ENCODE measurements at places on chromosomes 3 and 15.

DNA sequence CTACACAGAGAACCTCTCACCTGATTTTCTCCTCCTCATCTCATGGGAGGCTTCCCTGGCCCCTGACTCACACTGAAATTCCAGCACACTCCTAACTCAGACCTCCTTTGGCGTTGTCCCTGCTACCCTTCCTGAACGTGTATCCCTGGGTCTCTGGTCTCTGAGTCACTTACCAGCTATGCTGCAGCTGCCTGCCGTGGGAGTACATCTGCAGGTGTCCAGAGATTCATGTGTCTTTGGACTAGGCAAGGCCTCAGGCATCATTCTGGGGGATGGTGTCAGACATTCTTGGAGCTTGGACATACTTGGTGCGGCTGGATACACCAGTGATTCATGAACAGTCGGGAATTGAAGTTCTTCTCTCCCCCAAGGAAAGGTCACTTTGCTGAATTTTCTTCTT, 148.8 kb upstream of the TRIM42 start:
- peak; percentile 77 for DNase-seq

DNA sequence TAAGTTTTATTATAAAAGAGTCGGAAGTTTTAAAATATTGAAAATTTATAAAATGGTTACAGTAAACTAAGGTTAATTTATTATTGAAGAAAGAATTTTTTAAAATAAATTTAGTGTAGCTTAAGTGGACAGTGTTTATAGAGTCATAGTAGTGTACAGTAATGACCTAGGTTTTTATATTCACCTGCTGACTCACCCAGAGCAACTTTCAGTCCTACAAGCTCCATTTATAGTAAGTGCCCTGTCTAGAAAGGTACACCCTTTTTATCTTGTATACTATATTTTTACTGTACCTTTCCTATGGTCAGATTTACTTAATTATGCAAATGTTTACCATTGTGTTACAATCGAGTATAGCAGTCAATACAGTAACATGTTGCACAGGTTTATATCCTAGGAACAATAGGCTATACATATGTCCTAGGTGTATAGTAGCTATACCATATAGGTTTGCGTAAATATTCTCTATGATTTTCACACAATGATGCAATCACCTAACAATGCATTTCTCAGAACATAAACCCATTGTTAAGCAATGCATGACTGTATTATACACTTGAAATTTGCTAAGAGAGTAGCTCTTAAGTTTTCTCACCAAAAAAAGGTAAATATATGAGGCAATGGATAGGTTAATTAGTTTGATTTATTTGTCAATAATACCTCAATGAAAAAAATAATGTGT, 106.9 kb upstream of the CD96 start:
- no peak for DNase-seq

- no peak for DNase-seq
Measured at GRCh38 chr3:118618247-118619040, 416.2 kb downstream of the IGSF11 start.

DNA sequence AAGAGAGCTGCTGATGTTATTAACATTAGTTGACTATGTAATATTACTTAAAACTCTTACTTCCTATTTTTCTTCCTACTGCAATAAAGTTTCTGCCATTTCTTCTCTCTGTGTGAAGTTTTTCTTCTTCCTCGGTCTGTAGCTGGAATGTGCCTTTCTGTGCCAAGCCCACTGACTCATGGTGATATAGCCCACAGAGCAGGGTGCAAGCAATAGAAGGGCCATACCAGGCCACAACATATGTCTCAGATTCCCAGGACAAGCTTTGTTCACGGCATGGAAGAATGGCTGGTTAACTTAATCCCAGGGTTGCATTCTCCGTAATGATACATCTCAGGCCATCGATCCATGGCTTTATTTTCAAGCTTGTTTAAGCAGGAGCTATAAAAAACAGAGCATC, 815.3 kb downstream of the TUSC7 start:
- DNase-seq = peak; percentile 87

DNA sequence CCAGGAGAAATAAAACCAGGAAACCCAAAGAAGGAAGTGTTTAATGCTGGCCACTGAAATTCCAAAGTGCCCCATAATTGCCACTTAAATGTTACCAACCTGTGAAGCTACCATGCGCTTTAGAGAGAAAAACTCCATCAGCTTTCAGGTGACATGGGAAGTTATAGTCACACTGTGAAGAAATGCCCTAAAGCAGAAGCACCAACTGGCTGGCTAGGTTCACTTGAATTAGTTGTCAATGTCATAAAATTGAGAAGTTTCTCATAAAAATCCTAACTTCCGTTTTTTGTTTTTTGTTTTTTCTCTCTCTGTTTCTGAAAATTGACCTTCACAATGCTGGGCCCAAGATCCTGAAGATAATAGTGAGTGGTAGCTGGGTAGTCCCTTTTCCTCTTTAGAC, 167.9 kb upstream of the CTNNB1 start:
- no peak for DNase-seq

GRCh38 chr3:8282541-8283165, 219.0 kb upstream of the LMCD1 start:
- peak; percentile 12 for DNase-seq

DNA sequence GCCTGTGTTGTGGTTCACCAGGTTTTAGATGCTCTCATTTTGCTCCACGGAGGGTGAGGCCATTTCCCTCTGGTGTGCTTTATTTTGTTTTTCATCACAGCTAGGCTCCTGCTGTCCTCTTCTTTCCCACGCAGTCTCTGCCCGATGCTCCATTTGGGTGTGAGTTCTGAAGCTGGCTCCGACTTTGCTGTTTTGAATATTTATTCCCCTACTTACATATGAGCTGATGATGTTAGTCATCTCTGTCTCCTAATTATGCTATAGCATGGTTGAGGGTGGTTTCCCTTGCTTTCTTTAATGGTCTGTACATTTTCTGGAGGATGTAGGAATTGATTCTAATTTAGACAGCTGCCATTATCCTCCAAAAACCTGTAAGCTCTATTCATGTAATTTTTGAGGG, 168.1 kb upstream of the MYRIP start:
- DNase-seq = no peak

DNA sequence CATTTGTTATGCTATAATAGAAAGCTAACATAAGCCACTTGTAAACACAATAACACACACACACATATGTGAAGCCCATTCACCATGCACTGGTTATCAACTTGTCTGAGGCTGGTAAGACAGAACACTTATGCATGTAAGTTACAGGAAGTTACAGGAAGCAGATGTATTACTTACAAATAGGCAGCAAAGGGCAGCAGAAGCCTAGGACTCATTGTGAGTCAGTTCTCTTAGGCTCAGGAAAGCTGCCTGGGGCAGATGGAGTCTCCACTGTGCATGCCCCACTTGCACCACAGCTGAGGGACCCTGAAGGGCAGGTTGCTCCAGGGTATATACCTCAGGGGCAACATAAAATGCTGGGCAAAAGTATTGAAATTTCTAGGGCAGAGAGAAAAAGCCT, 748.8 kb upstream of the CCDC54 start:
- DNase-seq = peak; percentile 64

DNA sequence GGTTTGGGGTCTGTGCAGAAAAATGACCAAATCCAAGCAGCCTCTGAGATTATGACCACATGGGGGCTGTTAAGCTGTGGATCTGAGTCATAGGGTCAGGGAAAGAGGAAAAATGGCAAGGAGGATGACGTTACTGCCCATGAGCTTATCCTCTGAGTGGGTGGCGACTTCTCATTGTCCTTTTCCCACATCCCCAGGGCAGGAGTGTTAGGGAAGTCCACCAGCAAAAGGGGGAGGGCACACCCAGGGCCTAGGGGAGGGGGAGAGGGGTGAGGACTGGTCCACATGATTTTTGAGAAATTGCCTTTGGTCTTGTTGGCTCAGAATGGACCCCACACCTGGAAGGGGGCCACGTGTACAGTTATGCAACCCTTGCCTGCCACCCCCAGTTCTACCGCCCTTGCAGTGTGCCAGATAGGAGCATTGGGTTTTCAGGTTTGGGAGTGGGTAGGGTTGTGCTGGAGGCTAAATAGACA, 2.6 kb downstream of the CD276 start:
- peak; percentile 79 for DNase-seq

DNA sequence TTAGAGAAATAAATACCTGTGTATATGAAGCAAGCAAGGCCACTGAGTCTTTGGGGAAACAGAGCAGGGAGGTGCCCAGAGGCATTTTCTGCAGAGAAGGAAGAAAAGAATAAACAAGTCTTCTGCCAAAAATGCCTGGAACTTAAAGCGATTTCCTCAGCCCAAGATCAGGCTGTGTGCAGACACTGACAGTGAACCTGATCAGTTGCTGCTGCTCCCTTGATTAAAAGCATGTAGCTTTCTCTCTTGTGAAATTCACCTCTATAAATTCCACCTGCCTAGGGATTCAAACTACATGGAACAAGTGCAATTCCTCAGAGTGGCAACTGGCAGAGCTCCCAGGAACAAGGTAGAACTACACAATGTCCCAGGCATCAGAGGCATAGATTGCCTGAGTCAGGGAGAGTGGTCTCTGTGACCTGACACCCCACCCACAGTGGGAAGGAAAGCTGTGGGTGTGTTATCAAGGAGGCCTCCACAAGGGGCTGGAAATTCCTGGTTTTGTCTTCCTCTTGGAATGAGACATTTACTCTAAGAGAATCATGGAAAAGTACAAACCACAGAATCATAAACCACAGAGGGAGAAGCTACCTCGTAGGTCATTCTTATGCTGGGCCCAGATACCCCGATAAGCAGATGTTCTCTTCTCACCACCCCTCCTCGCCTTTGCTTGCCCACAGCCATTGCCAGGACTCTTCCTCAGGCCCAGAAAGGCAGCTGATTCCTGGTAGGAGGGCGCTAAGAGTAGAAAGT, 1.8 kb upstream of the ZBTB38 start:
- peak; percentile 96 for DNase-seq

DNA sequence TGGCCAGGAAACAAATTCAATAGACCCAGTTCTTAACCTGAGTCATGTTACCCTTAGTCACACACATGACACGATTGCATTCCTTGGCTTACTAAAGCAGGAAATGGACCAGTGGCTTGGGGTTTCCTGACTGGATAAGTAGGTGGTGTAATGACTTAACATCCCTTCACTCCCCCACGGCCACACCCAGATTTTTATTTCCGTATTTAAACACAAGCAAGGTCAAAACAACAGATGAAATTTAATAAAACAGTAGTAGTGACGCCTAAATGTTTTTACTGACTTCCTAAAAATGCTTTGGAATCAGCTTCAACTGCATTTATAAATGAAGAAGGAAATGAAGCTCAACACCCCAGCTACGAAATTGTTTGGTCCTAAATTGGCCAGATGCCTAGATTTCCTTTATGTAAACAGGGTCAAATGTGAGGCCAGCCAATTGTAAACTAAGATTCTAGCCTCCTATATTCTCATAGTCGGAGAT, 324.3 kb downstream of the CHST2 start:
- peak; percentile 95 for DNase-seq

GRCh38 chr3:50582083-50582482, 12.8 kb downstream of the HEMK1 start:
- DNase-seq = no peak
